ENCODE measurements at places on chromosomes 1 and 21.

DNA sequence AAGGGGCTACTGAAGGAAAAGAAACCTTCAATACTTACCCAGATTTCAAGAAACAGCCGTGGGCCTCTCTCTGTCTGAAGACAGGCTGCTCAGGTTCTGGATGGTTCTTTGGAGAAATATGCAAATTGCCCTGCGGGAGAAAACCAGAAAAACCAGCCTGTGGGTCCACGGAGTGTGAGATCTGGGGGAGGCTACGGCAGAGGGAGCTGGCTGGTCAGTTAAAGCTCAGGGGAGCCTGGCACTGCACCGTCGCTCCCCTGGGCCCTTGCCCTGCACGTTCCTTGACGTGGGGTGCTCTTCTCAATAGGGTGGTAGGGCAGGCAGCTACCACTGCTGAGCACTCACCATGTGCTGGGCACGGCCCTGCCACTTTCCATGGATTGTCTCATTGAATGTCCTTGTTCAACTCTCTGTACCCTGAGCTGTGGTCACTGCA lies 12.7 kb downstream of the TMCO4 start:
- DNase-seq: no peak

- DNase-seq: no peak
These were observed 215.7 kb downstream of the ST6GALNAC3 start for GRCh38 chr1:76290271-76290670.

DNA sequence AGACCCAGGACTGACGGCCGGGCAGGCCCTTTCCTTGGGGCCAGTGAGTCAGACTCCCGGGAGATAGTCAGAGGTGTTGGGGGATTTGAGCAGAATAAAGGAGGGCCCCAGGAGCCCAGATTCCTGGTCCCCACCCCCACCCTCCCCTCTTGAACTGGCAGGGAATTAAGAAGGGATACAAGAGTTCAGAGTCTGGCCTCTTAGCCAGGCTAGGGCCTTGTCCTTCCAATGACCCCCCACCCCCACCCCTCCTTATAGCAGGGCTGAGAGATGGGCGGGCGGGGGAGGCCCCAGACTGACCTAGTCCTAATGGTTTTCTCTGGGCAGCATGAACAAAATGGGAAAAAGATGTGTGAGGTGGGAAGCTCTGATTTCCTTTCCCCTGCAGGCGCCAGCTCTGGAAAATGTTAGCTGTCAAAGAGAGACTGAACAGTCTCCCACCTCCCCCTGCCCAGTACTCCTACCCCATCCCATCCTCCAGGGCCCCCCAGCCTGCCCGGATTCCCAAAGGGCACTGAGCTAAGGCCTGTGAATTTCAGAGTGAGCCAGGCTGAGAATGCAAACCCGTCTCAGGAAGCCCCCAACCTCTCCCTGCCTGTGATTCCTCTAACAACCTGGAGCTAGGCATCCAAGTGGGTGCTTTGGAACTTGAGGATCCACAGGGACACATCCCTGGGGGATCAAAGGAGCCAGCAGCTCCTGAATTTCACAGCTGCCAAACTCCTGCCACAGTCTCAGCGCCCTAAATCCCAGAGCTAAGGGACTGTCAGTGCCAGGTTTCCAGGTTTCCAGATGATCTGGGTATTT lies 5.8 kb upstream of the CRABP2 start:
- no peak for DNase-seq

DNA sequence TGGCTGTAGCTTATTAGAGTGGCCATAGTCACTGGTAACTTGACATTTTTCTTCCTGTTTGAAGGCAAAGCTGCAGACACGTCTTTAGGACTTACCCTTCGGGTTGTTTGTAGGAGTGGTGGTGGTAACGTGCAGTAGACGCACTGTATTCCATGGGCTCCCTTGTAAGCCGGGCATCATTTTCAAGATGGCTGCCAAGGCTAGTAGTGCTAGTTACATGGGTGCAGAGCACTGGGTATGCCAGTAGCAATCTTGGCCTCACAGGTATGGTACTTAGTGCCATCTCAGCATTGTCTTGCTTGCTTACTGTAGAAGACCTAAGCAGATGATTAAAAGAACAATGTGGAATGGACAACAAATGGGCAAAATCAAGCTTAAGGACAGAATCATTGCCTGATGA lies 1.9 kb downstream of the YBX1 start:
- DNase-seq: no peak

GRCh38 chr1:89657886-89658285 lies 25.0 kb downstream of the LRRC8C start:
- no peak for DNase-seq

- DNase-seq: no peak
These were observed 12.0 kb downstream of the OTUD3 start for GRCh38 chr1:19894218-19894617.

DNA sequence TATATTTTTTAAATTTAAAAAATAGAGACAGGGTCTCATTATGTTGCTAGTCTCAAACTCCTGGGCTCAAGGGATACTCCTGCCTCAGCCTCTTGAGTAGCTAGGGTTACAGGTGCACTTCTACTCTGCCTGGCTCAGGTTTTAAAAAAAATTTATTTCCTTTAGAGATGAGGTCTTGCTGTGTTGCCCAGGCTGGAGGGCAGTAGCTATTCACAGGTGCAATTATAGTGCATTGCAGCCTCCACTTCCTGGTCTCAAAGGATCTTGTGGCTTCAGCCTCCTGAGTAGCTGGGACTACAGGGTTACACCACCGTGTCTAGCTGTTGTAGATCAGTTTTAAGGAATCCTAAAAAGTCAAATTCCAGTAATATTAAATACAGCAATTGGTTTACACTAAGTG lies 5.0 kb downstream of the RNF11 start:
- DNase-seq: no peak
